Putamen (tissue), 1 donor: ENCODE measurements at places on chromosomes 1 and 21.

- DNase-seq = no peak
Measured at GRCh38 chr1:39713557-39713956, 22.3 kb upstream of the HPCAL4 start.

DNA sequence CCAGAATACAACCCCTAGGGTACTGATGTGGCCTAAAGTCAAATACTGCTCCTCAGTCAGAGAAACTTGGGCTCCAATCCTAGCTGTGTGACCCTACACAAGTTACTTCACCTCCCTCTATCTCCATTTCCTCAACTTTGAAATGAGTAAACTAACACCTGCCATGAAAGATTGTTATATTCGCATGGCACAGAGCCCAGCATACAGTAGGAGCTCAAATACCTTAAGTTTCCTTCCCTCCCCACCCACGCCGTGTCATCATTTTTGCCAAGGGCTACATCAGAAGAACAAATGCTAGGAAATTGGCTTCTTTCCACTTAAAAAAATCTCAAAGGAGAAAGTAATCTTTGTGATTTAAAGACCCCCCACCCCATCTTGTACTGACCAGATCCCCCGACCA is 22.2 kb upstream of the ZNF362 start:
- DNase-seq = no peak

GRCh38 chr1:216997069-216997468 is 273.8 kb upstream of the ESRRG start:
- no peak for DNase-seq

GRCh38 chr1:37089750-37090149 is 55.4 kb upstream of the GRIK3 start:
- DNase-seq = no peak

DNA sequence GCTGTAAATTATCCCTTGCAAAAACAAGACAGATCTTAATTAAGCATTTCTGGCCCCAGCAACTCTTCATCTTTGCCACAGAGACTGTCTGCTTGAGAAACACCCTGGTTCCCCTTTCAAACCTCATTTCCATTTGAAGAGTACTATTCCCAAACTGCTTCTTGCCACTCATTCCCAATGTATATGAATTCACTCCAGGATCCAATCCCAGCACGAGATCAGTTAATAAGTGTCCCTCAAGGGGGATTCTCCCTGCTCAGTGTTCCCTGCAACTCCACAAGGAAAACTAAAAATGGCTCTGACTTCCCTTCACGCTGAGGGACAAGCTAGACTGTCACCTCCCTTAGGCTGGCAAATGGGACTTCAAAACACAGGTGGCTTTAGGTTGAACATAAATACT is 173.2 kb downstream of the SIPA1L2 start:
- no peak for DNase-seq

DNA sequence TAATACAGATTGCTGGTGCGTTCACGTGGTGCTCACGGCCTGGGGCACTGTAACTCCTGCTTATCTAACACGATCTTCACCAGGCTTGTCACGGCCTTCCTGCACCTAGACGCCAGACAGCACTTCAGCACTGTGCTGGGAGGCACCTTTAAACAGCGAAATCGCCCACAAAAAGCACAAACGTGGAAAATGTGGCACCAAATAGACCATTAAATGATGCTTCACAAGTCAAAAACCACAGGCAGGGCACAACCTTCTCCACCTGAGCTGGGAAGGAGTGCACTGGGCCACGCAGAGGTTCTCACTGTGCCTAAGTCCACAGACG is 20.0 kb downstream of the IBA57 start:
- DNase-seq = no peak

- DNase-seq = no peak
Measured at GRCh38 chr21:37618081-37618480, 251.5 kb downstream of the DYRK1A start.

- no peak for DNase-seq
Measured at GRCh38 chr1:27646676-27647075, 11.7 kb upstream of the FGR start.

GRCh38 chr1:68142036-68142435 is 90.3 kb downstream of the WLS start:
- peak; percentile 33 for DNase-seq

DNA sequence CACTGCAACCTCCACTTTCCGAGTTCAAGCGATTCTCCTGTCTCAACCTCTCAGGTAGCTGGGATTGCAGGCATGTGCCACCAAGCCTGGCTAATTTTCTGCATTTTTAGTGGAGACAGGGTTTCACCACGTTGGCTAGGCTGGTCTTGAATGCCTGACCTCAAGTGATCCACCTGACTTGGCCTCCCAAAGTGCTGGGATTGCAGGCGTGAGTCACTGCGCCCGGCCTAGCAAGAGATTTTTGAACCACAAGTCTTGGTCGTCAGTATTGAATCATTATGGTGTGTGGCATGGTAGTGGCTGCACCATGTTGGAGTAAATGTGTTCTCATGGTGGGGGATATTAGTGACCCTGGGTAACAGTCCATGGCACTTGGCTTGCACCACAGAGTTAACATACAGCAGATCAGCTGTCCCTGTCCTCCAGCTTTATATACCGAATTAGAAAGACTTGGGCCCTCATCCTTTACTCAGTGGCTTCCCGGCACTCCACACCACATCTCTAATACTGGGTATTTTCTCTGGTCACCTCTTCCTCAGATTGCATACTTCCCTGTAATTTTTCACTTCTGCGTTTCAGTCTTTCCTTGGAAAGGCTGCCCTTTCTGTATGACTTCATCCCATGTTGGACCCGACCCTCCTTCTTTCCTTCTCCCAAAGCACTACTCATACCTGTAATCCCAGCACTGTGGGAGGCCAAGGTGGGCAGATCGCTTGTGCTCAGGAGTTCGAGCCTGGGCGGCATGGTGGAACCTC is 25.1 kb downstream of the AK4 start:
- DNase-seq = no peak

GRCh38 chr1:59116920-59117542 is 179.9 kb upstream of the FGGY start:
- DNase-seq = no peak

GRCh38 chr21:44623575-44623974 is 3.3 kb upstream of the KRTAP10-9 start:
- no peak for DNase-seq

GRCh38 chr1:36542024-36542961 is 59.6 kb upstream of the CSF3R start:
- no peak for DNase-seq

GRCh38 chr1:19262744-19263143 is 11.1 kb downstream of the MRTO4 start:
- no peak for DNase-seq

GRCh38 chr1:85864727-85865126 is 156.5 kb upstream of the ZNHIT6 start:
- no peak for DNase-seq

- DNase-seq = no peak
Measured at GRCh38 chr1:116874733-116875249, 34.9 kb upstream of the PTGFRN start.

- no peak for DNase-seq
Measured at GRCh38 chr1:9699361-9699760, 47.8 kb downstream of the PIK3CD start.

GRCh38 chr1:119133987-119134386 is 6.5 kb downstream of the WARS2 start:
- no peak for DNase-seq
